Aorta (tissue), 5 donors: ENCODE measurements at places on chromosomes 11 and 22. TPM values are rescaled to one million over a fixed set of nuclear protein-coding genes. Genes with fewer than 3 reads are reported as not detected.
A peak's percentile ranks its signal among the peaks of the same experiment; 100 is the strongest.

GRCh38 chr22:33443683-33444082, 385.5 kb upstream of the SYN3 start:
- H3K4me3 ChIP-seq = no peak overlapping the region
- H3K27me3 ChIP-seq = no peaks in the 10 kb centered on the region
- DNase-seq = no peak
- H3K27ac ChIP-seq = no peak overlapping the region
- no peaks in the 10 kb centered on the region for H3K4me1 ChIP-seq
- H3K36me3 ChIP-seq = no peaks in the 10 kb centered on the region

- no peaks in the 10 kb centered on the region for H3K4me1 ChIP-seq
- DNase-seq = no peak
- no peak overlapping the region for H3K4me3 ChIP-seq
Measured at GRCh38 chr11:11701070-11701469, 79.3 kb upstream of the GALNT18 start.

DNA sequence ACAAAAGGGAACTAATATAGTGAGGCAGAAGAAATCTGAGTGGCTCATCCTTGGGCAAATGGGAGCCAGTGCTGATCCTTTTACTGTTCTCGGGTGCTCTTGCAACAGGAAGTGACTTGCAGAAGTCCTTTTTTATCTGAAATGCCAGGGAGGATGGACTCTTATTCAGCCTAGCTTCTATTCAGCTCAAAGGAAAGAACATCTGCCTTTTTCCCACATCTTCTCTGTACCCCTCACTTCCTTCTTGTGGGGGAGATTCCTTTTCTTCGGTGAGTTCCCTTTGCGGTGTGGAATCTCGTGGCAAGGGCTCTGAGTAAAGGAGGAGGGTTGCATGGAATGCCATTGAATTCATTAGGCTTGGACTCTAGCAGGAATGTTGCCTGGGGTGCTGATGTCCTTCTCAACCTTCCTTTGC, 76.2 kb downstream of the ZBTB16 start:
- H3K4me1 ChIP-seq = peaks cover 15% of the 10 kb centered on the region
- H3K36me3 ChIP-seq = no peaks in the 10 kb centered on the region
- no peaks in the 10 kb centered on the region for H3K27me3 ChIP-seq
- DNase-seq = no peak

- DNase-seq = no peak
- H3K27ac ChIP-seq = no peak overlapping the region
- H3K36me3 ChIP-seq = no peaks in the 10 kb centered on the region
- H3K27me3 ChIP-seq = no peaks in the 10 kb centered on the region
Measured at GRCh38 chr11:118838905-118839553, 44.7 kb upstream of the CXCR5 start.

DNA sequence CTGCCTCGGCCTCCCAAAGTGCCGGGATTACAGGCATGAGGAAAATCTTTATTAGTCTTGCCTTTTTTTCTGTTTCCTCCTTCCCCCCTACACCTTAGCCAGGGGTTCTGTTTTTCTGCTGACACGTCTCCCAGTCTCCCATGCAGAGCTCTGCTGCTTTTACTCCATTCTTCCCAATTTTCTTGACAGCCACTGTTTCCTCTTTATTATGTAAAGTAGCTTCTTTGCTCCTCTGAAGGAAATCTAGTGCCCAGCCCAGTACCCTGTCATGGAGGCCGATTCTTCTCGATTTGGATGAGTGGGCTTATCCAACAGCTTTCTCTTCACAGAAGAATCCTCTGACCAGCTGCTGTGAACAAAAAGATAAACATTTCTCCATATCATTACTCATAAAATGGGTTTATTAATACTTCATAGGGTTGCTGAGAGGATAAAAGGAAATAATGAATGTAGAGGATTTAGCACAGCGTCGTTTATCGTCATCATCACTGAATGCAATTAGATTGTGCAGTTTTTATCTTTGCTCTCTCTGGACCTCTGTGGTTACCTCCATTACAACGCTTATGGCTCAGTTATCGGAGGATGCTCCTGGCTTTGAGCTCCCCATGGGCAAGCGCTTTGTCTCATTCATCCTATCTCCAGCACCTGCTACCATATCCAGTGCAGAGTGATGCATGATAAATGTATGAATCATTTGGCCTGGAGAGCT, 375.6 kb upstream of the C11orf87 start:
- H3K27ac ChIP-seq = no peak overlapping the region
- no peak overlapping the region for H3K4me3 ChIP-seq
- H3K36me3 ChIP-seq = no peaks in the 10 kb centered on the region
- H3K27me3 ChIP-seq = no peaks in the 10 kb centered on the region
- DNase-seq = no peak

DNA sequence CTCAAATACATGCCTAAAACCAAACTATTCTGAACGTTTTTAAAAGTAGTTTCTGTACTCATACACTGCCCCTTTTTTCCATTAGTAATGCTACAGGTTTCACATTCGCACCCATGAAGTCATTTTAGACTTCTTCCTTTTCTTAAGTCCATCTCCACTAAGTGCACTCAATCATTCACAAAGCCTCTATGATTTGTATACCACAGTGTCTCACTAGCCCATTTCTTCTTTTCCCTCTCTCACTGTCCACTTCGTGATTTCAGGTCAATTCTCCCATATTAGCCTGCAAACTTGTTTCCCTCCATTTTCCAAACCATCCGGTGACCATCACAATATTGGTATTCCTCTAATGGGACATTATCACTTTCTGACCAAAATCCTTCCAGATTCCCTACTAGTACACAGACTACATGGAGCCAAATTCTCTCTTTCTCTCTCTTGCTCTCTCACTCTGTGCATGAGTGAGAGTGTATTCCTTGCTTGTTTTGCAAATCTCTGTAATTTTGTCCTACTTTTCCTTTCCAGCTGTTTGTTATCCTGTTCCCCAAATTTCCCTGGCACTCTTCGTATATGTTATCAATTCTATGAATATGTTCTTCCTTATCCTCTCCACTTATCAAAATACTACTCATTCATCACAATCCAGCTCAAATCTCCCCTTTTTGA, 3.4 kb upstream of the ZC3H12C start:
- no peak overlapping the region for H3K27ac ChIP-seq
- no peaks in the 10 kb centered on the region for H3K27me3 ChIP-seq

DNA sequence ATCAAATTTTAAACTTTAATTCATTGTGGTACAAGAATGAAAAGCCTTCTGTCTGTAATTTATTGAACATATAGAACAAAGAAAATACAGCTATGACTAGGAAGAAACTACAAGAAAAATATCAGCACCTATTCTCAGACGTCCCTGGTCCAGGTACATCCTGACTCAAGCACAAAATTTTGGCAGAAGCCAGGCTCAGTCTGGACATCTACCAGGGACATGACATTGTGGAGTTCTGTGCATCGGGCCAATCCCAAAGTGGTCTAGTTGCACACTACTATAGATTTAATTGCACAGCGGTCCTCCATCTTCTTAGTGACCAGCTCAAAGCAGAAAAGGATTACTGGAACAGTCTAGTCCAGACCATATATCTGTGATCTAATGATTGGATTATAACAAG, 15.7 kb upstream of the CD59 start:
- H3K4me1 ChIP-seq = peaks cover 2% of the 10 kb centered on the region
- no peaks in the 10 kb centered on the region for H3K27me3 ChIP-seq
- H3K27ac ChIP-seq = no peak overlapping the region
- H3K4me3 ChIP-seq = no peak overlapping the region

Gene LGALS12
- 0.84 TPM for total RNA-seq

DNA sequence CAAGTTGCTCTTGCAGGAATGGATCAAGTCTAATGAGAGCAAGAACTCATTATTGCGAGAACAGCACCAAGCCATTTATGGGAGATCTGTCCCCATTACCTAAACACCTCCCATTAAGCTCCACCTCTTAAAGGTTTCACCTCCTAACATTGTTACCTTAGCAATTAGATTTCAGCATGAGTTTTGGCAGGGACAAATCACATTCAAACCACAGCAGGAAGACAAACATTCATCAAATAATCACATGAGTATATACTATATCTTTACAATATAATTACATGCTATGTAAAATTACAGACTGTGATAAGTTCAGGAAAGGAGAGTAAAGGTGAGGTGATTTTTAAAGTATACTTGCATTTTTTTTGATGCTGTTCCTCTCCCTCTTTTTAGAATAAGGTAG, 6.6 kb upstream of the TEAD1 start:
- no peak overlapping the region for H3K4me3 ChIP-seq
- no peak overlapping the region for H3K27ac ChIP-seq
- H3K36me3 ChIP-seq = no peaks in the 10 kb centered on the region
- H3K27me3 ChIP-seq = no peaks in the 10 kb centered on the region
- no peaks in the 10 kb centered on the region for H3K4me1 ChIP-seq

Gene ARL14EP
- 23.7 TPM for total RNA-seq

GRCh38 chr22:42732081-42732480, 11.4 kb upstream of the A4GALT start:
- no peak overlapping the region for H3K4me3 ChIP-seq
- no peak overlapping the region for H3K27ac ChIP-seq
- no peaks in the 10 kb centered on the region for H3K36me3 ChIP-seq
- H3K27me3 ChIP-seq = no peaks in the 10 kb centered on the region

DNA sequence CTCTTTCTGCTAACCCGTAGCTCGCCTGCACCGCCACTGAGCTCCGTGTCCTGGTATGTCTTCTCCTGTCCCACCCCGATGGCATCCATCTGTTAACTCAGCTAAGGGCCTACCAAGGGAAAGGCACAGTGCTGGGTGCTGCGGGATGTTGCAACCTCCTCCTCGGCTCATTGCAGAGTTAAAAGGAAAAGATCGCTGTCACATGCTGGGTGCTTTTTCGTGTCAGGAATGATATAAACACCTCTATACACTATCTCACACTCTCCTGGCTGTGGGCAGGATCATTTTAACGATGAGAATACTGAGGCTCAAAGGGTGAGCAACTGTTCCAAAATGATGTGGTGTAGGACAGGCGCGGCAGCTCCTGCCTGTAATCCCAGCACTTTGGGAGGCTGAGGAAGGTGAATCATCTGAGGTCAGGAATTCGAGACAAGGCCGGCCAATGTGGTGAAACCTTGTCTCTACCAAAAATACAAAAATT, 10.1 kb downstream of the TXN2 start:
- H3K4me1 ChIP-seq = no peaks in the 10 kb centered on the region
- peak overlapping the region; percentile 34 for H3K27ac ChIP-seq
- H3K36me3 ChIP-seq = peaks cover 4% of the 10 kb centered on the region
- H3K4me3 ChIP-seq = no peak overlapping the region
- no peaks in the 10 kb centered on the region for H3K27me3 ChIP-seq
- no peak for DNase-seq

DNA sequence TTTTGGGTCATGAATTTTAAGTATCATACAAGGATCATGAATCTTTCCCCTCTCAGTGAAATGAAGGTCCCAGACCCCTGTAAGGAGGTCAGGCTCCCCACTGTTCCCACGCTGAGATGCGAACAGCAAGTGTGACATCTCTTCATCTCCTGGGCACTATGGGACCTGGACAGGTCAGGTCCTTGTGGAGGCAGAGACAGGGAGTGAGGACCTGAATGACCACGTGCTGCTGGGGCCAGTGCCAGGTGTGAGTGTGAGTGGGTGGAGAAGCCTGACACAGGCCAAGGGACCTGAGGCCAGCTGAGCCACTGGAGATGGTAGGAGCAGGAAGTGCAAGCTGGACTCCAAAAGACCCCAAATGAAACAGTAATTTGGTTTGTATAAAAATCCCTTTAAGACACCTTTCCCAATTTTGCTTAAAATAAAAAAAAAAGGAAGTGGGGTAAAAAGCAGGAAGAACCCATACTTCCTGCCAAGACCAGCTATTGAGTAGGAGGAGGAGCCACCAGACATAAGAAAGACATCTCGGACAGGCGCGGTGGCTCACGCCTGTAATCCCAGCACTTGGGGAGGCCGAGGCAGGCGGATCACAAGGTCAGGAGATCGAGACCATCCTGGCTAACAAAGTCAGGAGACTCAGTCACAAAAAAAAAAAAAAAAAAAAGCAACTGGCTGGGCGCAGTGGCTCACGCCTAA, 35.4 kb upstream of the SERPIND1 start:
- no peak for DNase-seq
- no peaks in the 10 kb centered on the region for H3K36me3 ChIP-seq
- H3K27me3 ChIP-seq = no peaks in the 10 kb centered on the region

Gene NECTIN1
- 5.5 TPM for total RNA-seq

GRCh38 chr22:17077255-17077654, 7.5 kb upstream of the IL17RA start:
- H3K4me3 ChIP-seq = no peak overlapping the region
- no peaks in the 10 kb centered on the region for H3K27me3 ChIP-seq
- no peaks in the 10 kb centered on the region for H3K4me1 ChIP-seq
- no peak overlapping the region for H3K27ac ChIP-seq
- no peak for DNase-seq

- no peaks in the 10 kb centered on the region for H3K36me3 ChIP-seq
- no peak overlapping the region for H3K27ac ChIP-seq
- DNase-seq = peak; percentile 17
- H3K4me1 ChIP-seq = no peaks in the 10 kb centered on the region
- no peaks in the 10 kb centered on the region for H3K27me3 ChIP-seq
Measured at GRCh38 chr22:44842417-44842816, 90.0 kb downstream of the ARHGAP8 start.

Gene CREBZF
- total RNA-seq = 59.1 TPM

Gene TSPAN18
- 34.8 TPM for total RNA-seq

Gene CYP2R1
- 26.2 TPM for total RNA-seq

- no peaks in the 10 kb centered on the region for H3K36me3 ChIP-seq
- no peaks in the 10 kb centered on the region for H3K4me1 ChIP-seq
Measured at GRCh38 chr11:110177086-110177456, 83.9 kb downstream of the ZC3H12C start.

DNA sequence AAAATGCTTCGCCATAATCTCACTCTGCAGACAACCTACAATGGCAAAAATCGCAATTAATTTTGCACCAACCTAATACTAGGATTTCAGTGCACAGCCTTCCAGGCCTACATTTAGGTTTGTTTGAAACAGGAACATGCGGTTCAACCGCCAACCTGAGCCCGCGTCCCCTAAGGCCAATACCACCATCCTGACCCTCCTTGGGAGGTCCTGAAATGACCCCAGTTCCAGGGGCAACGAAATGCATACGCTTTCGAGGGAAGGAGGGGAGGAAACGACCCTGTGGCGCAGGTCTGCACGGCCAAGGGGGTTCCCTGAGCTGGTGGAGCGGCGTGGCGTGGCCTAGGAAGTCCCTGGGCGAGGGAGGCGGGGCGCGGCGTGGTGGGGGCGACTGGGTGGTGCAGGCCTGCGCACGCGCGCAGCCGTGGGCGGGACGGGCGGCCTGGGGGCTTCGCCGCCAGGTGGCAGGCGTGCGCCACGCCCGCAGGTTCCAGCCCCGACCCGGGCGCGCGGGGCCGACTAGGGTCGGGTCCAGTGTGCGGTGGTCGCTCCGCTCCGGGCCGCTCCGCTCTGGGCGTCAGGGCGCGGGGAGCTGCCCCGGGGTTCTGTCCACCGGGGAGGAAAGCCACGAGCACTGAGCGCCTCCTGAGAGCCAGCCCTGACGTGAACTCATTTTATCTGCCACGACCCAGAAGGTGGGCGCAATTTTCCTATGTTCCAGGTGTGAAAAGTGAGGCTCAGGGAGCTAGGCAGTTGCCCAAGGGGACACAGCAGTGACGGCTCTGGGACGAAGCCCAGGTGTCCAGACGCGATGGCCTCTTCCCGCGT, 94.1 kb downstream of the SWAP70 start:
- H3K4me1 ChIP-seq = no peaks in the 10 kb centered on the region
- DNase-seq = peak; percentile 96
- H3K27ac ChIP-seq = peak overlapping the region; percentile 44

GRCh38 chr11:20715464-20715863, 46.1 kb downstream of the NELL1 start:
- no peak overlapping the region for H3K4me3 ChIP-seq
- H3K4me1 ChIP-seq = no peaks in the 10 kb centered on the region
- no peaks in the 10 kb centered on the region for H3K27me3 ChIP-seq
- no peak overlapping the region for H3K27ac ChIP-seq
- H3K36me3 ChIP-seq = no peaks in the 10 kb centered on the region
- DNase-seq = no peak

GRCh38 chr11:86172894-86173293, 71.7 kb upstream of the EED start:
- H3K36me3 ChIP-seq = no peaks in the 10 kb centered on the region
- DNase-seq = no peak
- H3K4me1 ChIP-seq = no peaks in the 10 kb centered on the region
- no peak overlapping the region for H3K27ac ChIP-seq
- no peaks in the 10 kb centered on the region for H3K27me3 ChIP-seq
